ENCODE measurements at places on chromosomes 13 and 19.

GRCh38 chr19:10260141-10260584 lies 8.1 kb downstream of the MRPL4 start:
- no peak for DNase-seq

DNA sequence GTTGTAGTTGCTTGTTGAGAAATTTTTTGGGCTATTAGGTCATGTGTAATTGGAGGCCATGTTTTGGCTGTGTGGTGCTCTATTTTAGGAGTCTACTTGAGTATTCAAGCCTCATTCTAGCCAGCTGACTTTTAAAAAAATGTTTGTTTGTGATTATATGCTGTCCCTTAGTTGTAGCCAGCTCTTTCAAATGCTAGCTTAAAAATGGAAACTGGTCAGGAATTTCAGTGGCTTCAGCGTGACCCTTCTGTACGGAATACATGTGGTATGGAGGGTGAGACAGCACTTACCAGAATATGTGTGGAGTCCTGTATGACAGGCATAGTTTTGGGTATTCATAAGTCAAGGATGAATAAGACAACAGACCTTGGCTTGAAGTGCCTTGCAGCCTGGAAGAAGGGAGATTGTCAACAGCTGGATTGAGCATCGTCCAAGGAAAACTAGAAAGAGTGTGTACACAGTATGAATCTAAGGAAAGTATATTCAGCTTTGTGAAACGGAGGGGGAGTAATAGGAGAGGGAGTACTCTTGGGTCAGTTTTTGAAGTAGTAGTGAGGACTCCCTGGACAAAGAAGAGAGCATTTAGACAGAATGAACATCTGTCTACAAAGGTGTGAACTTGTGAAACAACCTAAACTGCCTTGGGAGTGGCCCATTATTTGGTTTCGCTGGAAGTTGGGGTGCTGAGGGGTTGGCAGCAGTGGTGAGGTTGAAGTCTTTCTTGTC lies 20.0 kb upstream of the WTIP start:
- peak; percentile 65 for DNase-seq

- no peak for DNase-seq
These were observed 1280.0 kb downstream of the EFNB2 start for GRCh38 chr13:105255472-105255871.

DNA sequence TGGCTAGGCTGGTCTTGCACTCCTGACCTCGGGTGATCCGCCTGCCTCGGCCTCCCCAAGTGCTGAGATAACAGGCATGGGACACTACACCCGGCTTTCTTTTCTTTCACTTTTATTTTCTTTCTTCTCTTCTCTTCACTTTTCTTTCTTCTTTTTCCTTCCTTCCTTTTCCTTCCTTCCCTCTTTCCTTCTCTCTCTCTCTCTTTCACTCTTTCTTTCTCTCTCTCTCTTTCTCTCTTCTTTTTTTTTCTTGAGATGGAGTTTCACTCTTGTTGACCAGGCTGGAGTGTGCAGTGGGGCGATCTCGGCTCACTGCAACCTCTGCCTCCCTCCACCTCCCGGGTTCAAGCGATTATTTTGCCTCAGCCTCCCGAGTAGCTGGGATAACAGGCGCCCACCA lies 812 bp upstream of the ZNF493 start:
- no peak for DNase-seq

DNA sequence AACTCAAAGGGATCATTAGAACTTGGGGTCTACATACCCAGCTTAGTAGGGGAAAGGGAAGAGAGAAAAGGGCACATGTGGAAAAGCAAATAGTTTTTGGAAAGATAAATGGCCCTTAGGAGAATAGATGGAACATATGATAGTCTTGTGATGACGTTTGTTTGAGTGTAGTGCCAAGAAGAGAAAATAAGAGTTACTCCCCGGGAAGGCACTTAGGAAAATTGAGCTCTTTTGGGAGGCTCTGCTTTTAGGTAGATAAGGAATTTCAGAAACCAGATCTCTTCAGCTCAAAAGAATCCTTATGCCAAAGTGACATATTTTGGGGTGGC lies 44.8 kb upstream of the SERTM1 start:
- DNase-seq, result no peak

DNA sequence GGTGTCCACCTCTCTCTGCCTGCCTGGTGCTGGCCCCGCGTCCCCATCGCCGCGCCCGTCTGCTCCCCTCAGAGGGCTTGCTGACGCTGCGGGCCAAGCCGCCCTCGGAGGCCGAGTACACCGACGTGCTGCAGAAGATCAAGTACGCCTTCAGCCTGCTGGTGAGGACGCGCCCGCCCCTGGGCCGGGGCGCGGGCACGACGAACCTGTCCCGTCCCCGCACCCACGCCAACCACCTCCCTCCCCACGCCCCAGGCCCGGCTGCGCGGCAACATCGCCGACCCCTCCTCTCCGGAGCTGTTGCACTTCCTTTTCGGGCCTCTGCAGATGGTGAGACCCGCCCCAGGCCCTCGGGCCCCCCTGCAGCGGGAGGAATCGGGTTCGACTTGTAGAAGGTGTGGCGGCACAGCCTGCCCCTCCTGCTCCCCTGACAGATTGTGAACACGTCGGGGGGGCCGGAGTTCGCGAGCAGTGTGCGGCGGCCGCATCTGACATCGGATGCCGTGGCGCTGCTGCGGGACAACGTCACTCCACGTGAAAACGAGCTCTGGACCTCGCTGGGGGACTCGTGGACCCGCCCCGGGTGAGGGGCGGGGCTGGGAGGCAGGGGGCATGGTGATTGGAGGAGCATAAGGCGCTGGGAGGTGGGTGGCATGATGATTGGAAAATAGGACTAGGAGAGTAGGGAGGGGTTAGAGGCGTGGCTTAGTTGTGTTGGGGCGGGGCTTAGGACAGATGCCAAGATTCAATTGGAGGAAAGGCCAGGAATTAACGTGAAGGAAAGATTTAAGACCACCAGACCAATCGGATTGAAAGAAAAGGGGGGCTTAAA lies 6.6 kb downstream of the EPS8L1 start:
- peak; percentile 42 for DNase-seq

DNA sequence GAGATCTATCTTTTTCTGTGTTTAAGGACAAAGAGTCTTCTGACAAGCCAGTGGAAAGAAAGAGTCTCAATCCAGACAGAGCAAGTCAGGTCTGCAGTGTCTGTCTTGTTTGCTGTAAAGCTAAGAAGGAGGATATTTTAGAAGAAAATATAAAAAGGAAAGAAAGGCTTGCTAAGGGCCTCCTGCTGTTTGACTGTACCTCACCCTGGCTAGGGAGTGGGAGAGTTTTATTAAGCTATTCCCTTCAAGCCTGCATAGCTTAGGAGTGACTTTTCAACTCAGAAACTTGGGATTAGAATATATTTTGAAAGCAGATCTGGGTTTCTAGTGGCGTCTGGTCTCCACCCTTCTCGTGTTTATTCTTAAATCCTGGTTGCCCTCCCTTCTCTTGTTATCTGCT lies 460.0 kb downstream of the COG6 start:
- DNase-seq, result no peak

GRCh38 chr19:56383826-56384605 lies 9.3 kb downstream of the ZNF582 start:
- DNase-seq, result peak; percentile 22

- peak; percentile 45 for DNase-seq
These were observed 1287.1 kb downstream of the PCDH9 start for GRCh38 chr13:65943024-65943423.

DNA sequence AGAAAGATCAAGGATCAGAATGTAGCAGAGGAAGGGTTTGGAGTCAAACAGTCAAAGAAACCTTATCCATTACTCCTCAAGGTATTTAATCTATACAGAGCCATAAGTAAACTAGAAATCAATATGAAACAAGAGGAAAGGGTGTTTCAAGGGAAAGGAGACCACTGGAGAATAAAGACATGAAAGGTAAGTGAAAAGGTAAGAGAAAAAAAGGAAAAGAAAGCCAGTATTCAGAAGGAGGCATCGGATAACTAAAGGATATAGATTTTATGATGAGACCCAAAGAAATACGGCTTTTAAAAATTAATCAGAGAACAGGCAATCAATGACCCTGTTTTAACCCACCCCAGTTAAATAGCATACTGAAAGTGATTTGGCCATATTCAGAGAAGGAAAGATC lies 438.7 kb upstream of the MIR17HG start:
- no peak for DNase-seq

All from IMR-90 (cell line).